ENCODE measurements at places on chromosomes 4 and X.

GRCh38 chrX:56795309-56795868 is 66.3 kb downstream of the NBDY start:
- DNase-seq: no peak

DNA sequence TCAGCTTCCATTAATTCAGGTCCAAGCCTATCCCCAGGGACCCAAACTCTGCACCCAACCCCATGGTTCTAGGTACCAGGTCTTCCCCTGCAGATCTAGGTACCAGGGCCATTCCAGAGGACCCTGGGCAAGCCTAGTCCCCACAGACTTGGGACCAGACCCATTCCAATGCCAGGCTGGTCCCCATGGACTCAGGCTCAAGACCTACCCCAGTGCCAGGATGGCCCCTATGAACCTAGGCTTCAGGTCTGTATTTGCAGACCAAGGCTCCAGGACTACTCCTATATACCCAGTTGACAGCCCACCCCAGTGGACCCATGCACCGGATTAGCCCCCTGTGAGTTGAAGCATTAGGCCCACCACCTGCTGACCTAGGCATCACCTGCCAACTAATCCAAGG is 8.9 kb downstream of the MTHFD2L start:
- no peak for DNase-seq

- no peak for DNase-seq
These were observed 13.3 kb downstream of the ATOH1 start for GRCh38 chr4:93841803-93842345.

- DNase-seq: no peak
These were observed 50.8 kb upstream of the SETD7 start for GRCh38 chr4:139606579-139607501.

DNA sequence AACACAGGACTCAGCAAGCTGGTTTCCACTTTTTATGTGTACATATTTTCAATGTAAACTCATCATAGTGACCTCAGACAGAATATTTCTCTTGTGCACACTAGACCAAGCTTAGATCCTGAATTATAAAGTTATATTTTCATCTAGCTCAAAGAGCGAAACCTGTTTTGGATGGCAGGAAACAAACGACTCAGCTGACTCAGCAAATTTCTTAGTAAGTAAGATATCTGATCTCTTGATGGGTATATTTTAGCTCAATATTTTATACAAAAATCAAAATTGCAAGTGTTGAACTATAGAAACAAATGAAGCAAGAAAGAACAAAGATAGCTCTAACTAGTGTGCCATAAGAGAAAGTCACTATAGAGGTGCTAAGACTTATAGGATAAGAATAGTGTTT is 1114.5 kb downstream of the STPG2 start:
- no peak for DNase-seq

DNA sequence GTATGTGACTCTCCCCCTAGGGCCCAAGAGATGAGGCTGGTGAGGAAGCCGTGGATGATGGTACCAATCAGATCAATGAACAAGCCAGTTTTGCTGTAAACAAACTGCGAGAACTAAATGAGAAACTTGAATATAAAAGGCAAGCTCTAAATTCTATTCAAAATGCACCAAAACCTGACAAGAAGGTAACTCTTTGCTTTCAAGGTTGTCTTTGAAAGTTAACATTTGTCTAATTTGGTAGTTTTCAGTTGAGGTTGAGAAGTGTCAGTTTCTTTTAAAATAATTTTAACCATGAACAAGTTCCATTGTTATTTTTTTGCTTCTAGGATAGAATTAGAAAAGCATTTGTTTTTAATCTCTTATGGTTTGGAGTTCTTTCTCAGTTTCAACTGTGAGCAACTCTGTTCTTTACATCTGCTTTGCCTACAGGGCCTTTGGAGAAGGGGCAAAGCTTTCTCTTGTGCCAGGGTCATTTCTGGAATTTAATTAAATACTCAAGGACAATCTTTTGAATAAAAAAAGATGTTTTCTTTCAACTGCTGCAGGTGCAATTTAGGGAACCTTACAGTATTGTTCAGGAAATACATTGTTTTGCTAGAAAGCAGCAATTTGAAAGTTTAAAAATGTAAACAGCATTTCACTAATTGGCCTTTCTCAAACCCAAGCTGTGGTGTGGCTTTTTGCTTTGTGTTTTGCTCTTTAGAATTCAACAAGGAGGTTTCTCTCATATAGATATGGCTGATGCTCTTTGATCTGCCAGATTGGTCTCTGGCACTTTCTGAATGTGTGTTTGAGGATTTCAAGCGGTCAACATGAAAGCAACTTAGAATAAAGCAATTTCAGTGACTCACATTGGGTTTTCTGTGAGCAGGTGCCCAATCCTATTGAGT is 62.9 kb downstream of the LRP2BP start:
- DNase-seq: no peak

GRCh38 chr4:112330921-112331320 is 33.8 kb downstream of the ALPK1 start:
- no peak for DNase-seq

- no peak for DNase-seq
These were observed 37.1 kb upstream of the ELF2 start for GRCh38 chr4:139214039-139214534.

- DNase-seq: no peak
These were observed 145.6 kb upstream of the RBPJ start for GRCh38 chr4:26175006-26175786.

DNA sequence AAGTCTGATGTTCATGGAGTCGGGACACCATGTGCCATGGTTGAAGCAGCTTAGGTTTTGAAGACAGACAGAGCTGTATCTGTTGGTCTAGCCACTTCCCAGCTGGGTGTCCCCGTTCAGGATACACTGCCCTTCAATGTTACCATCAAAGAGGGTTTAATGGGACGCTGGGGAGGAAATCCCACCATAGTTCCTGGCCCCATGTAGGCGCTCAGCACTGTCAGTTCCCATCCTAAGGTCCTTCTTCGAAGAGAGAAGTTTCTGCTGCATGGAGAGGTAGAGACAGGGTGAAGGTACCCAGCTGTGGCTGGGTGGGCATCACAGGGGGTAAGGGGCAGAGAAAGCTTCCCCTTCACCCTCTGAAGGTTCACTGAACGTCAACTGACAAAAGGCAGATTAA is 3.7 kb downstream of the MGST2 start:
- DNase-seq: no peak

GRCh38 chr4:93072292-93072691 is 756.3 kb upstream of the ATOH1 start:
- DNase-seq: no peak

DNA sequence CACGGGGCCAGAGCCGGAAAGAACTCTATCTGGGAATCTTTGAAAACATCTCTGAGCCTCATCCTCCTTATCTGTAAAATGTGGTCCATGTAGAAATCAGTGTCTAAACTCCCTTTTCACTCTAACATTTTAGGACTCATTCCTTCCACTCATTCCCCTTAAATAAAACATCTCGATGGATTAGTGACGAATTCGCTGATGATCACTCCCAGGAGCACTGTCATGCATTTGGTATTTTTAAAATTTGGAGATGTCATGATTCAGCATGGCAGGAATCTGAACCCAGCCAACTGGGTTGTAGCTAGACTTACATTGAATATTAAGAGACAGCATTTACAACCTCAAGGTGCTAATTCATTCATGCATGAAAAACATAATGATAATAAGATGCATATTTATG is 88.1 kb downstream of the SPANXN3 start:
- no peak for DNase-seq

DNA sequence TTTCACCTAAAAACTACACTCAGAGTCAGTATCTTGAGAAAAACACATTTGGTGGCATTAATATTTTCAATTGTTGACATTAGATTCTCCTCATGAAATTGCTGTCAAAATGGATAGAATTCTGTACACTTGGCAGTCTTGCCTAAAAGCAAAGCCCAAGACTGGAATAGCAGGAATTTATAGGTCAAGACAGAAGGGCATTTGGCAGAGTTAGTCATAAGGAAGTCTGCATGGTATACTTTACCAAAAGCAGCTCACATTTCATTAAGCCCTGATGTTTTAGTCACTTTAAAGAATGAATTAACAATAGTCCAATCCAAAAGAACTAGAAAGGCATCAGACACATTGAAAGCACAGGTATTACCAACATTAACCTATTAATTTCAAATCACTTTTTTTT is 7.1 kb downstream of the CCDC160 start:
- no peak for DNase-seq

GRCh38 chr4:54566608-54567007 is 91.1 kb upstream of the KIT start:
- DNase-seq: no peak

GRCh38 chrX:130109429-130110378 is 593 bp downstream of the ELF4 start:
- no peak for DNase-seq

DNA sequence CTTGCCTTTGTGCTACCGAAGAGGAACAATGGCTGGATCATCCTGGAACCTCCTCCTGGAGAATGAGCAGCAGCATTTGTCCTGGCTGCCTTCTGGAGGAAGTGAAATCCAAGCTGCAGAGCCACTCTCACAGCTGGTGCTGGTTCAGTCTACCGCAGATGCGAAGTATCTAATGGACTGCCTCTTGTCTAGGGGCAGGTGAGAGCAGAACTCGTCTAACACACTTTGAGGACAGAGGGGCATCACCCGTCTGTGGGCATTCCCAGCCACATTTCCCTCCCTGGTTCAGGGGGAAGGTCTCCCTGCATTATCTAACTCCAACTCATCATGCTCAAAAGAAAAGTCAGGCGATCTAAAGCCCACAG is 338.2 kb upstream of the GATB start:
- DNase-seq: no peak

- no peak for DNase-seq
These were observed 777.8 kb upstream of the FRG1 start for GRCh38 chr4:189162888-189163287.

- no peak for DNase-seq
These were observed 456.2 kb downstream of the FAT4 start for GRCh38 chr4:125770814-125771398.

- no peak for DNase-seq
These were observed 56.4 kb upstream of the XIAP start for GRCh38 chrX:123803331-123803983.

DNA sequence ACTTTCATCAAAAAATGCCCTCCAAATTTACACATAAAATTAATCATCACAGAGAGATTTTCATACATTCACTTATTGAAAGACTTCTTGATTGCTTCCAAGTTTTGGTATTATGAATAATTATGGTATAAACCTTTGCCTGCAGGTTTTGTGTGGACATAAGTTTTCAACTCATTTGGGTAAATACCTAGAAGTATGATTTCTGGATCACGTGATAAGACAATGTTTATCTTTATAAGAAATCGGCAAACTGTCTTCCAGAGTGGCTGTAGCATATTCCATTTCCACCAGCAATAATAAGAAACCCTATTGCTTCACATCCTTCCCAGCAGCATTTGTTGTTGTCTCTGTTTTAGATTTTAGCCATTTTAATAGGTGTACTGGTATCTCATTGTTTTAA is 1507.0 kb upstream of the IGFBP7 start:
- no peak for DNase-seq

Data from activated CD4-positive, alpha-beta T cell treated with anti-CD3 and anti-CD28 coated beads for 1 hour (primary cell).